ENCODE measurements at places on chromosomes 12 and 14.

DNA sequence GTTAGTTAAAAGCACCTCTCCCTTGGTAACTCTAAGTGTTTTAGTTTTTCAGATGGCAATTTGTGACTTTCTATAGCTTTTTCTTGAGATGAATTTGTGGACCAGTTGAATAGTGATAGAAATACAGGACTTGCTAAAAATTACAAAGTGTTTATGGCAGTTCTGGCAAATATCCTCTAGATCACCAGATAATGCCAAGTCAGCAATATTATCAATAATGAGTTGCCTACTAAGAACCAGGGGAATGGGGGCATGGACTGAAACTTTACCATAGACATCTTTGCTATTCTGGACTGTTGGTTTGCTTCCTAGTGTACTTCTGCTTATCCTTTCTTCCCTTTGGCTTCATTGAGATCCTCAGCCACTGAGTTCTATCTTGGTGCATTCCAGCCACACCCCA, 584.2 kb downstream of the DIO2 start:
- no peak for DNase-seq

GRCh38 chr12:107032266-107032665, 45.3 kb upstream of the MTERF2 start:
- DNase-seq: no peak

GRCh38 chr12:163406-163986, 50.5 kb downstream of the SLC6A12 start:
- no peak for DNase-seq

DNA sequence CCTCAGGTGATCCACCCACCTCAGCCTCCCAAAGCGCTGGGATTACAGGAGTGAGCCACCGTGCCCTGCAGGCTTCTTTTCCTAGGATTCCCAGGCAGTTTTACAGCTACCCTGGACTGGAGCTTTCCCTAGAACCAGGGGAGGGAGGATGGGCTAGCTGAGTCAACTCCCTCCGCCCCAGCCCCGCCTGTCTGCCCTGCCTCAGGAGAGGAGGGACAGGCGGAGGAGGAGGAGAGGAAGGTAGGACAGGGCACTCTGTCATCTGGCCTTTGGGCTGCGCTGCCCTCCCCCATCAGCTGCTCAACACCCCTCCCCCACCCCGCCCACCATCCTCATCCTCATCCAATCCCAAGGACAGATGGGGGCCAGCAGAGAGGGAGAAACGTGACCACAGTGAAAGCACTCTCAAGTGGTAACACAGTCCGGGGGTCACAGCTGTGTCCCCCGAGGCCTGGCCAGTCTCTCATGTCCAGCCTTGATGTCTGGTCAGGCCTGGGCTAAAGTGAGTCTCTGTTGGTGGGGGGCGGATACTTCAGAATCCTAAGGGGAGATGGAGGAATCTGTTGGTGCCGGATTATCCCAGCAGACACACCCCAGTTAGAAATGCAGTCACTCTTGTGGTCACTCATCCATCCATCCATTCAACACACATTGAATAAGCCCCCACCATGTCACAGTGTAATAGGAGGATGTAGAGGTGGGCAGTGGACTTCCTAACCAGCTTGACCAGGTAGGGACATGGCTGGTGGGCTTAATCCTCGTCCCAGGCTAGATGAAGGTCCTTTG, 12.3 kb downstream of the FIGNL2 start:
- no peak for DNase-seq

GRCh38 chr12:84562331-84562730, 350.3 kb downstream of the SLC6A15 start:
- no peak for DNase-seq

DNA sequence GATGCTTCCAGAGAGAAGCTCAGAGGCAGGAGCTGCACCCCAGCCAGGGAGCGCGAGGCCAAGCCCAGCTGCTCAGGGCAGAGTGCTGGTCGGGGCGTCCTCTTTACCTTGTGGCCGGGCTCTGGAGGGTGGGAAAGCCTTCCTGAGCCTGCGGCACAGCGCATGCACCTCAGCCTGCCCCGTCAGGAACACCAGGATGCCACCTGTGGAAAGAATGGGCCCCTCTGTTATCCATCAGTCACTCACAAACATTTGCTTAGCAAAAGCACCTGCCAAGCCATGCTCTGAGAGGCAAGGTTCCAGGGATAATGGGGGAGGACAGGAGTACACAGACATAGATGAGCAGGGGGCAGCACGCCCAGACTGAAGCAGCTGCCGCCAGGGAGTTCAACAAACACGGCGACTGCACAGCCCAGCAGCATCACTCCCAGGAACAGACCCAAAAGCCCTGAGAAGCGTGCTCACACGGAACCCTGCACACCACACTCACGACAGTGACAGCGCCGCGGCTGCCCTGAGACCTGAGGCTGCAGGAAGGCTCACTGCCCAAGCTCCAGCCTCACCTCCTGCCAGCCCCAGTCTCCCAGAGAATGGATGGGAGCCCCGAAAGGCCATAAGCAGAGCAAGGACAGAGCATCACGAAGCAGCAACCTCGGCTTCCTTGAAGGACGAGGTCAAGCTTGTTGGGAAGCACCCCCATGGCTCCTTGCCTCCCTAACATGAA, 21.8 kb downstream of the DHX37 start:
- no peak for DNase-seq

GRCh38 chr14:37263656-37264236, 66.0 kb downstream of the MIPOL1 start:
- no peak for DNase-seq

DNA sequence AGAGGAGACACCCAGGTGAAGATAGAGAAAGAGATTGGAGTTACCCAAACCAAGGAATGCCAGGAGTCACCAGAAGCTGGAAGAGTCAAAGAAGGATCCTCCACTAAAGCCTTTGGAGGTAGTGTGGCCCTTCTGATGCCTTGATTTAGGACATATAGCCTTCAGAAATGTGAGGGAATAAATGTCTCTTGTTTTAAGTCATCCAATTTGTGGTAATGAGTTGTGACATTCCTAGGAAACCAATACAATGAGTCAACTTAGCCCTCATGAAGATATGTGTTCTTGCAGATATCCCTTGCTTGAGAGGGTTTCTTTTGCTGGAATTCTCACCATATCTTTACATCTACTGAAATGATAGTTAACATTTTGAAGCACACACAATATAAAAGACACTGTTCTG, 58.8 kb downstream of the CCER1 start:
- DNase-seq: no peak

DNA sequence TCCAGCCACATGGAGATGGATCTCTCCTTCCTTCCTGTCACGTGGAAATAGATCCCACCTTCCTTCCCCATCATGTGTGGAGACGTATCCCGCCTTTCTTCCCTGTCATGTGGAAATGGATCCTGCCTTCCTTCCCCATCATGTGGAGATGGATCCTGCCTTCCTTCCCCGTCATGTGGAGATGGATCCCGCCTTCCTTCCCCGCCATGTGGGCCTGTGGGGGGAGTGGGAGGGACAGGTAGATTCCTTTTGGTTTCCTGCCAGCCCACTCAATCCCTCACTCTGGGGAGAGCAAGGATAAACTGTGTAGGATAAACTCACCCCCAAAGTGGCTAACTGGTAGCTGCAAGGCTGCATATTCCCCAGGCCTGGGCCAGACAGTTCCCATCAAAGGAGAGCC, 31.7 kb upstream of the TDRD9 start:
- DNase-seq: no peak

- no peak for DNase-seq
These were observed 7.3 kb upstream of the FGF23 start for GRCh38 chr12:4386801-4387200.

DNA sequence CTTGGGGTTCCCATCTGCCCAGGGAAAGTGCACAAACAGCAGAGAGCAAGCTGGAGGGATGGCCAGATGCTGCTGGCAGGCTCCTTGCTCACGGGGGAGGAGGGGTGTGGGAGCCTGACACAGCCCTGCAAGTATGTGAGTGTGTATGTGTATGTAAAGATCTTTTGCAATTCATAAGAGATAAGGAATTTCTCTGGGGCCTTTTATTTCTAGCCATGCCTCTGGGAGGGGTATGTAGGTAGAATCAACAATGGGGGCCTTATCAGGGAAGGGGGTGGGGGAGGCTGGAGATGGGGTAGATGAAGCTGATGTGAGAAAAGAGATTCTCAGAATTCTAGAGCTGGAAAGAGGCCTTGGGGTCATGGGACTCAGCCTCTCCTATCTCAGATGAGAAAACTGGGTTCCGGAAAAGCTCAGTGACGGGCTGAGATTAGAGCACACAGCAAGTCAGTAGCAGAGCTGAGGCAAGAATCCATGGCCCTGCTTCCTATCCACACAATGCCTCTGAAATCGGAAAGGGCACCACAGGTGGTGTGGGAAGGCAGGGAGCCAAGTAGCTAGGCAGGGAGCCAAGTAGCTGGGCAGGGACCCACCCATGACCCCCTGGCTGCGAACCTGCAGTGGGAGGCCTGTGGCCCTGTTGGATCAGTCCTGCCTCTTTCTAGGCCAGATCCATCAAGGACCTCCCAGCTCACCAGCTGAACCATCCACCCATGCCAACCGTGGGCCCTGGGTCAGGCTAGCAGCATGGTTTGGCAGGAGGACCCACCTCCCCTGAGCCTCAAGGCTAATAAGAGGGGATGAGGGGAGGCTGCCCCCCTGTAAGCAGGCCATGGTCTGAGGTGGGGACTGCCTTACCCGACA, 54.7 kb downstream of the PLEKHG3 start:
- DNase-seq: peak; percentile 78

DNA sequence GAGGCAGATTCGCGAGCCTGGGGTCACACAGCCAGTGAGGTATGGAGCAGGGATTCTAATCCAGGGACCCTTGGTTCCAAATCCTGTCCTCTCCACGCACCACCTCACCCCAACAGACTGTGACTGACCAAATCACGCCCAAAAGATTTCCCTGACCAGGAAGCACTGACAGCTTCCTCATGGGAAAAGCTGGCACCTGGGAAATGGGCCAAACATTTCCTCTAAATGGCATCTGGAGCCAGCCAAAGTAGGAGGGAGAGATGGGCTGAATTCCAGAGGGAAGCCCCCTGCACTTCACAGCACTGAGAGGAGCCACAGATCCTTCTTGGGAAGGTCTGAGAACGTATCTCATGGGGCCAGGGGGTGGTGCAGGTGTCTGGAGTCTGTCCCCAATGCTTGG, 28.8 kb downstream of the CCDC92 start:
- DNase-seq: no peak

GRCh38 chr12:117472983-117473382, 111.6 kb upstream of the NOS1 start:
- no peak for DNase-seq

- no peak for DNase-seq
These were observed 718.1 kb downstream of the DIO2 start for GRCh38 chr14:79493081-79493645.

GRCh38 chr14:98169170-98169587, 1102.8 kb downstream of the BCL11B start:
- DNase-seq: no peak

- no peak for DNase-seq
These were observed 13.2 kb upstream of the PRKCH start for GRCh38 chr14:61308198-61308597.

DNA sequence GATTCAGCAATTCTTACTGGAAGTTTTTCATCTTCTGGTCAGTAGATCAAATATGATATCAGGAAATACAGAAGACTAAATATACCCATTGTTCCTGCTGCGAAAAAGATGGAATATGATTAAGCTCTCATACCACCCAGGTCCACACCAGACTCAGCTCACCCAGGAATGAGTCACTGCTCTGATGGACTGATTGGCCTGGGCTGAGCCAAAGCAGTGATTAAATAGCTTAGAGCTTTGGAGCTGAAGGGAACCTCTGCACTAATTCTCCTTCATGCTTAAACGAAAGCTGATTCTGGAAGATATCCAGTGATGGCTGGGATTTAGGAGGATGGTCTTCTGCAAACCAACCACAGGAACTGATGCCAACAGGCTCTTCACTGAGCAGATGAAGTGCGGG, 62.0 kb upstream of the SYT1 start:
- DNase-seq: no peak

DNA sequence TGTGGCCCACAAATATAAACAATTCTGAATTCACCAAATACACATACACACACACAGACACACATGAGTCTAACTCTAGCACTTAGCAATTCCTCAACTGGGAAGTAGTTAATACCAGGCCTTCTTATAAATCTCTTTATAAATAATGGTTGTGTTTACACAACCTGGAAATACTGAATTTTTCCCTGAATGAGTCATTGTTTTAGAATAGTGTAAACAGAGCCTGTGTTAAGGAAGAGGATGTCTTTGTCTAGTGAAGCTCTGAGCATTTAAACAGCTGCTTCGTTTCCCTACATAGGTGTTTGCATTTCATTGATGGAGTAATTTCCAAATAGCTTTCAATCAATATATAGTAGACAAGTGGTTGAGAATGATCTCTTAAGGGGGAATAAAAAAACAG, 218.8 kb downstream of the BTG1 start:
- no peak for DNase-seq

GRCh38 chr12:29706311-29706710, 77.4 kb downstream of the TMTC1 start:
- no peak for DNase-seq

GRCh38 chr14:71551291-71551950, 380.8 kb upstream of the RGS6 start:
- DNase-seq: no peak

- DNase-seq: no peak
These were observed 25.5 kb downstream of the CLECL1 start for GRCh38 chr12:9707356-9707755.

GRCh38 chr12:51888316-51889215, 663 bp downstream of the ANKRD33 start:
- no peak for DNase-seq

GRCh38 chr12:91935296-91935695, 210.3 kb downstream of the BTG1 start:
- no peak for DNase-seq

GRCh38 chr12:113329022-113329790, 5.7 kb downstream of the SLC8B1 start:
- no peak for DNase-seq
